RWPE1 (cell line): ENCODE measurements at places on chromosomes 2 and 18.

GRCh38 chr2:97928591-97928990, 67.2 kb downstream of the TMEM131 start:
- no peak for DNase-seq

DNA sequence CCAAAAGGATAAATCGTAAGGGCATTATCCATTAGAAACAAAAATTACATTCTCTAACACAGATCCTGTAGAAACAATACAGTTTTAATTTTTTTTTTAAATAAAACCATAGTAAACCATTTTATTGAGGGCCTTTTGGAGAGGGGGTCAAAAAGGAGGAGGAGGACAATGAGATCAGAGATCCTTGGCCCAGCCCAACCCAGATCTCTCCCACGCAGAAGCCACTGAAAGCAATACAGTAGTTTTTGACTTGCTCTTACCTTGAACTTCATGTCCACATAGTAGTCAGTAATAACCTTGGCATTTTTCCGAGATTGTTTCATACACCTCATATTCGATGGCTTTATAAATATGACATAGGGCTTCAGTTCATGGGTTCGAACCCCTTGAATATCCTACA, 4.1 kb upstream of the TMEM237 start:
- DNase-seq: no peak

DNA sequence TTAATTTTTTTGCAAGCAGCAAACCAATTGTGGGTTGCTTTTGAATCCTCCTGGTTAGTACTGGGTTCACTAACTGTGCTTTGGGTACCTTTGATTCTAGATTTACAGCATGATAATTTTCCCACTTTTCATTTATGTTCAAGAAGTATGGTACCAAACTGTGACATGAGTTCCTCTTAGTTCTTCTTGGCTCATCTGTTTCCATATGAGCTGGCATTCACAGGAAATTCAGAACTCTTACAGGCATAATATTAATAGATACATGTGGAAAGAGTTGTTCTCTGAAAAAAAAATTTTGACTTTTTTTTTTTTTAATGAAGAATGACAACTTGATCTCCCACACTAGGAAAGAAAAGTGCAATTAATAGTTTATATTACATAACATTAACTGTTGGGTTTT, 59.4 kb downstream of the FMNL2 start:
- DNase-seq: no peak

DNA sequence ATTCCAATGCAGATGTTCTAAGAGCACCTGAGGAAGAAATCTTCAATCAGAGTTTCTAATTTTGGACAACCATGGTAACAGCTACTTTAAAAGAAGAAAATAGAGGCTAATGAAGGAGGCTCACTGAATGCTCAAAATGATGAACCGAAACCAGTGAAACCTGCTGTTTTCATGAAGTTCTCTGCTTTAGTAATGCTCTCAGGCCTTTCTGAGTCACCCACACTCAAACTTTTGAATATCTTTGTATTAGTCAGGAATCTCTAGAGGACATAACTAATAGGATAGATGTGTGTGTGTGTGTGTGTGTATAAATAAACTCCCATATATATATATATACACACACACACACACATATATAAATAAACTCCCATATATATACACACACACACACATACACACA, 76.9 kb upstream of the RIT2 start:
- DNase-seq: no peak

- DNase-seq: peak; percentile 5
These were observed 147.7 kb downstream of the PPP1R1C start for GRCh38 chr2:182133195-182133891.

GRCh38 chr2:107411267-107411666, 415.4 kb upstream of the RGPD4 start:
- DNase-seq: no peak

GRCh38 chr2:185417111-185417510, 321.5 kb upstream of the FSIP2 start:
- no peak for DNase-seq

DNA sequence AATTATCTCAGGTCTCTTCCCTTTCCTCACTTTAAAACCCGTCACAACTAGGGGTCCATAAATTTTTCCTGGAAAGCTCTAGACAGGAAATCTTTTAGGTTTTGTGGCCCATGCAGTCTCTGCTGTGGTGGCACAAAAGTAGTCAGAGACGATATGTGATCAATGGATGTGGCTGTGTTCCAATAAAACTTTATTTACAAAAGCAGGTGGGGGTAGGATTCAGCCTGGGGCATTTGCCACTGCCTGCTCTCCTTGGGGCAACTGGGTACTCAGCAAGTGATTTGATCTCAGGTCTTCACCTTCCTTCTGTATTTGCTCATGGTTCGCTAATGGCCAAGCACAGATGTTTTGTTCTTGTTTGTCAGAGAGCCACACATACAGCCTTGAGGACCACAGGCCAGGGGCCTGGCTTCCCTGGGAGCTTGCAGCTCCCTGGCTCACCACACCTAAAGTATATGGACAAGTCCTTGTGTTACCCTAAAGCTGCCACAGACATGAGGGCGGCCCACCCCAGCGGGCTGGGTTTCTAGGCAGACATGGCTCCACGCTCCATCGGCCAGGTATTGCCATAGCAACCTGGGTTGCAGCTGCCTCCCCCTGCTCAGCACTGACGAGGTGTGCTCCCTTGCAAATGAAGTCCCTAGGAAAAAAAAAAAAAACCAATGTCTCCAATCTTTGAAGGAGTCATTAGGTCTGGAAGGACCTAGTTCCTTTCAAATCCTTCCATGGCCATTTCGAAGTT, 89.7 kb upstream of the YWHAQ start:
- no peak for DNase-seq
